Amniotic stem cell (primary cell): ENCODE measurements at places on chromosomes 2 and 18.

DNA sequence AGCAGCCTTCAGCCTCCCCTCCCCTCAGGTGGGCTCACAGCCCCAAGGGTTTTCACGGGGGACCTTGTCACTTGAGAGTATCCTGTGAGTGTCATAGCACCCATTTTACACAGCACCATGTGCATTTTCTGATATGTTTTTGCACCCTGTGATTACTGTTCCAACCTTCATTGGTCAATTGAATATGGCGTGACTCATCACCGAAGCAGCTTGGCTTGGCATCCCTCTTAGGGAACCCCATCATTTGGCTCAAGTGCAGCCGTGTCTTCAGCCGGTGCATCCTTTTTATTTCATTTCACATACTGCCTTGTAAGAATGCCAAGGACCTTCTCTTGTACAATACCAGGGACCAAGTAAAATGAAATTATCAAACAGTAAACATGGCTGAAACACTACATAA, 57.6 kb downstream of the NPAS2 start:
- no peak for DNase-seq

DNA sequence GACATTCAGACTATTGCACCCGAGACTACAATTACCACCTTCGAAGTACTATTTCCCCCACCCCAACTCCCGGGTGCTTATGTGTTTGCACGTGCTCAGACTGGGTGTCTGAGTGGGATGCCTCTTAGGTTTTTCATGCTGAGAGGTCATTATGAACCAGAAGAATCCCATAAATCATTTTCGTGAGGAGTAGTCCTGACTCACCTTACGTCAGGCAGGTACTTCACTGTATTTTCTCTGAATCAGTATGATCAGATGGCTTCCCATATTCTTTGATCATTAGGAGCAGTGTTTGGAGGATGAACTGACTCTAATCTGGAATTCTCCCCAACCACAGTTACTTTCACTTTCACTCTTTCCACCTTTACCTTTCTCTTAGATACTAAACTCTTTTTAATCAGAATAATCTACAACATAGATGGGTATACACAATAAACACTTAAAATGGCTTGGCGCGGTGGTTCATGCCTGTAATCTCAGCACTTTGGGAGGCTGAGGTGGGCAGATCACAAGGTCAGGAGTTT, 38.4 kb upstream of the STAT4 start:
- DNase-seq = no peak

GRCh38 chr2:88077080-88077479, 9.5 kb downstream of the SMYD1 start:
- no peak for DNase-seq

DNA sequence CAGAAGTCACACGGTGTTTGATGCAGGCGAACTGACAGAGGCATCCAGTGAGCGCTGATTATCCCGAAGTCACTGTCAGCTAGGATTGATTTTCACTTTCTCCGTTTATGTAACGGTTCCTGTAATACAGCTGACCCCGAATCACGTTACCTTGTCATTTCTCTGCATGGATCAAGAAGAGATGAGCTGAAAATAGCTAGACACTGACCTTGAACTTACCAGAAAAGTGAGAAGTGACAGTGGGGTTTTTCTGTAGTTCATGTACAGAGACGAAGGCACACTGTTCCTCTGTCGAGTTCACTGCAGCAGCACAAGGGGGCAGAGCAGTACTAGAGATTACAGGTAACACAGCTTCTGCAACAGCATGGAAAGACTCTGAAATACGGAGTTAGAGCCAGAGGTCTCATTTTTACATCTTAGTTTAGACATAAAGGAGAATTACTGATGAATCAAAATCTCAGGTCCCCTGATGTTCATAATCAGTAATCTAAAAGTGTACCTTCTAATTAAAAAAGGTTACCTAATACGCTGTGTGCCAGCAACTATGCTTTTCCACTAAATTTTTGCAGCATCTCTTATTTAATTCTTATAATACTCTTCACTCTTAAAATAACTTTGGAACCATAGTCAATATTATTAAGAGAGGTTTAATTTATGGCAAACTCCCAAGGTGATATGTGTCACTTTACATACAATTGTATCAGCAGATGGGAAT, 33.1 kb downstream of the ARHGAP15 start:
- DNase-seq = no peak

DNA sequence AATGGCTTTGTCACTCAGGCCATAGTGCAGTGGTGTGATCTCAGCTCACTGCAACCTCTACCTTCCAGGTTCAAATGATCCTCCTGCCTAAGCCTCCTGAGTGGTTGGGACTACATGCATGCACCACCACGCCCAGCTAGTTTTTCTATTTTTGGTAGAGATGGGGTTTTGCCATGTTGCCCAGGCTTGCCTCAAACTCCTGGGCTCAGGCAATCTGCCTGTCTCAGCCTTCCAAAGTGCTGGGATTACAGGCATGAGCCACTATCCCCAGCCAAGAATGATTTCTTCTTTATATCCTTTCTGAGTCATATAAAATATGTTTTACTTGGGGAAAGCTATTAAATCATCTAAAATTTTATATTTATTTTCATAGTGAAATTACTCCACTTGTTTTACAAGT, 61.3 kb downstream of the CYBRD1 start:
- DNase-seq = no peak

GRCh38 chr2:189719571-189719970, 43.0 kb downstream of the OSGEPL1 start:
- no peak for DNase-seq

GRCh38 chr2:194289712-194290346, 1367.2 kb upstream of the SLC39A10 start:
- DNase-seq = no peak

GRCh38 chr2:226760412-226761194, 39.0 kb downstream of the IRS1 start:
- DNase-seq = no peak

GRCh38 chr18:40670668-40671375, 1284.2 kb upstream of the PIK3C3 start:
- no peak for DNase-seq

- no peak for DNase-seq
Measured at GRCh38 chr18:28132084-28132483, 44.8 kb downstream of the CDH2 start.

GRCh38 chr2:44477657-44478414, 116.1 kb downstream of the CAMKMT start:
- no peak for DNase-seq

DNA sequence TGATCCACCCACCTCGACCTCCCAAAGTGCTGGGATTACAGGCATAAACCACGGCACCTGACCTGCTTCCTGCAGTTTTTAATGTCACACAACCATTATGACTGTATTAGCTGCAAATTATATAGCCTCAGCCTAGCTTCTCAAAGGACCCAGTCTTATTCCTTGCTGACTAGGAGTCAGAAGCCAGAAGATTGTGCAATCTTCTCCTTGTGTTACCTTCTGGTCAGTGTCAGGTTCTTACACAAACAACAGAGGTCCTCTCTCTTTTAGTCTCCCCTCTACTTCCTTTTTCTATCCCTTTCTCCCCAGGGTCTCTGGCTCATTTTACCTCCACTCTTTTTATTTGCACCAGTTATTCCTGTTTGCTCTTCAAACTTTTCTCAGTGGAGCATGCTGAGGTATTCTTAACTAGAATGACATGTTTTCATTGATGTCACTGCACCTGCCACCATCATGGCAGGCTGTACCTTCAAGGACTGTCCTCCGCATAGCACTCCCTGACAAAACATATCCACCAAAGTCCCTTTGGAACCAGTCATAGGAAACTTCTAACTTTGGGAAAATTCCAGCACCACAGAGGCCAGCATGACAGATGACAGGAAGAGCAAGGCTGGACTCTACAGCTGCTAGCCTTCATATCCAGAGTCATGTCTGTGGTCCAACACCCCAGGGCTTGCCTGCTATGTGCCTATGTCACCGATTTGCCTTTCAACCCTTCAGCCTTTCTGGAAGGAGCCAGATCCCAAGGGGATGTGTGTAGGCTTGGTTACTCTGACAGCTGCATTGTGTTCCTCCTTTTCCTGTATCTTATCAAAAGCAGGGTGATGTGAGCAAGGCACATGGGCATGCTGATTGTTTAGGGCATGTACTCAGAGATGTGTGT, 45.2 kb upstream of the EPC2 start:
- DNase-seq = no peak

DNA sequence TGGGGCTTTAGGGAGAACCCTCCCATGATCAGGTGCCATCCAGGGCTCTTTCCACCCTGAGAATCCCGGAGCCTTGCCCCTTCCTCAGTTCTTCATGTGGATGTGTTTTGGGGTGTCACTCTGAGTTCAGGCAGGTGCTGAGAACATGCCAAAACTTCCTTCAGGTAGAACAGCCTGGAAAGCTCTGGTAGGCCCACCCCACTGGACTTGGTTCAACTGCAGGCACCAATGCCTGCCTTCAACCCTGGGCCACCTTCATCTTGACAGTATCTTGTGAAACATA, 85.8 kb downstream of the EPAS1 start:
- DNase-seq = no peak

DNA sequence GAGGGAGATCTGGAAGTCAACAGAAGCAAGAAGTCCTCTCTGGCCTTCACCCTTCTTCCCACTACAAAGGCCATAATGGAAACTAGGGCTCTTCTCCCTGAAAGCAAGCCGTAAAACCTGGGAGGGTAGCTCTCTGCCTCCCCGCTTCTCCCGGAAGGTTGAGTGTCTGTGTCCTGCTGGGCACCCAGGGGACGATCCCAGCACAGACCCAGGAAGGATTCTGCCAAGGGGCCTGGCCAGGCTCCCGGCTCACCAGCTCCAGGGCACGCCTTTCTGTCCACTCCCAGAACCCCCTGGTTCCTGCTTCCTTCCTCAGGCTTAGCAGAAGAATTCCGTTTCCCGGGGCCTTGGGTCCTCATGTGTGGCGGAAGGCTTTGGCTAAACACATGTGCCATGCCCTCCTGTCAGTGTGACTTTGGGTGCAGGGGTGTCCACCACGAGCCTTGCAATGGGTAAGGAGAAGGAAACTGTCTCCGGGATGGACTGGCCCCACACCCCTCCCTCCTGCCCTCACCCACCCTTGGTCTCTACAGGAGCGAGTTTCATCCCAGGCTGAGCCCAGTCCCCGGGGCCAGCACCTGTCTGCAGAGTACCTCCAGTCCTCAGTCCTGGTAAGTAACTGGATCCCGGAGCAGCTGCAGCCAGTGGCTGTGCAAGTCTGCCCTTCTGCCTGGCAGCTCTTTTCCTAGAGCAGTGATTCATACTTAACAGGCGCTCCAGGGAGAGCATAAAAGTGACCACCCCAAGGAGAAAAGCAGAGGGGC, 135.8 kb downstream of the TPO start:
- DNase-seq = no peak

DNA sequence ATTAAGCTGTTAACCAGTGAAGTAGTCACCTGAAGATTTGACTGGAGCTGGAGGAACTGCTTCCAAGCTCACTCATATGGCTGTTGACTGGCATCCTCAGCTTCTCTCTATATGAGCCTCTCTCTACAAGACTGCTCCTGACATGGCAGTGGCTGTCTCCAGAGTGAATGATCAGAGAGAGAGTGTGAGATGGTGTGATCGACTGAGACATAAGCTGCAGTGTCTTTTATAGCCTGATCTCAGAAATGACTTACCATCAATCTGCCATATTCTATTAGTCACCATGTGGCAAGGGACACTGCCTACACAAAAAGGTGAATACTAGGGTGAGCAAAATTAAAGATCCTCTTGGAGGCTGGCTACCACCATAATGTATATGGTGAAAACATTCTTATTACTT, 7.8 kb upstream of the RBMS1 start:
- no peak for DNase-seq

DNA sequence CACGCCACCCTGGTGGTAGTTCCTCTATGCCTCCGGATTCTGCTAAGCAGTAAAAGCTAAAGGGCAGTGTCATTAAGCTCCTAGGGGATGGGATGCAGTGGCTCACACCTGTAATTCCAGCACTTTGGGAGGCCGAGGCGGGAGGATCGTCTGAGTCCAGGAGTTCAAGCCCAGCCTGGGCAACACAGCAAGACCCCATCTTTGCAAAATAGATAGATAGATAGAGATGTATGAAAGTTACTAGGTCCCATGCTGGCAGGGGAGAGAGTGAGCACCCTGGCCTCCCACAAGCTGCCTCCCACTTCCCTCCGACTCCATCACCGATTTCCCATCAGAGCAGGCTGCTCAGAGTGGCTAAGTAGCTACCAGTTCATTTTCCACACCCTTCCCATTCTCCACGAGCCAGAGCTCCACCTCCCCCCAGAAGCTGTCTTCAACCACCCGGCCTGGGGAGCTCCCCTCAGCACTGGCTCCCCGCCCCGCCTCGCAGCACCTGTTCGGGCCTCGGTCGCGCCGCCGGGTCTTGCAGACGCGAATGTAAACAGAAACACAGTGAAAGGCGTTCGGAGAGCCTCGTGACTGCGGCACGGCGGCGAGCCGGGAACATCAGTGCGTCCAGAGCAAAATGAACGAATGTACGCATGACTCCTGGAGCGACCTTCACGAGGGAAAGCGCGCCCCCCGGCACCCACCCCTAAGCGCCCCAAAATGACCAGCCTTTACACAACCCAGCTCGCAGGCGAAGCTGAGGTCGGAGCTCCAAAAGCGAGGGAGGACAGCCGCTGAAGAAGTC, 598 bp upstream of the CEP68 start:
- DNase-seq = no peak

- no peak for DNase-seq
Measured at GRCh38 chr2:147390475-147390874, 454.4 kb upstream of the ACVR2A start.

GRCh38 chr2:191115804-191116203, 35.0 kb downstream of the STAT4 start:
- DNase-seq = no peak

DNA sequence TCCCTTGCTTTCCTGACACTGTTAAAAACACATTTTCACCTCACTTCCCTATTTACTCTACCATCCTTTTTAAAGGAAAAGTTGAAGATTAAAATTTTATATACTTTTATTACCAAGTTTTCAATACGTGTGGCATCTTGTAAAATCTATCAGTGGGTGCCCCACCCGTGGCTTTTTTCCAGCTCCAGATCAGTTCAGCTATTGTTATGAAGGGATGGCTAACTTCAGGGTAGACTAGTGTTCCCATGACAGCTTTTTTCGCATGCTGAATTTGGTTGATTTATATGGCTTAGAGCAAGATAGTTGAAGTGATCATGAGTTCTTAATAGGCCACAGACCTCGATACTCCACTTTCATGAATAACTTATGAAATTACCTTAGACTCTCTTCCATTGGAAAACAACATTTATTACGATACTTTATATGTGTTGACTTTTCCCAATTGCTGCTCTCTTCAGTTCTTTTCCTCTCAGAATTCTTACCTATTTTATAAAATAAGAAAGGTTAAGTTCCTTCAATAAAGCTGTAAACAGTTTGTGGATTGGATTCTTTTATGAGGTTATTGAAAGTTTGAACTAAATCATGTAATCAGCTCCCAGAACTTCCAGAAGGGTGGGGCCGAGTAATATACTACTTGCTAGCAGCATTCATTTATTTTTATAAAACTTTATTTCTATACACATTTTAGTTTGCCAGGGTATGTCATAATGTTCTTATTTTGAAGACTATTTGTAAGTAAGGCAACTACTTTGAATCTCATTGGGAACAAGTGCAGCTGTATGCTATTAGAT, 680.9 kb downstream of the SATB2 start:
- no peak for DNase-seq

GRCh38 chr2:66303471-66303870, 131.5 kb upstream of the MEIS1 start:
- DNase-seq = no peak

- no peak for DNase-seq
Measured at GRCh38 chr18:59218018-59218417, 1.9 kb upstream of the GRP start.
